ENCODE measurements at places on chromosomes 1 and 21.

DNA sequence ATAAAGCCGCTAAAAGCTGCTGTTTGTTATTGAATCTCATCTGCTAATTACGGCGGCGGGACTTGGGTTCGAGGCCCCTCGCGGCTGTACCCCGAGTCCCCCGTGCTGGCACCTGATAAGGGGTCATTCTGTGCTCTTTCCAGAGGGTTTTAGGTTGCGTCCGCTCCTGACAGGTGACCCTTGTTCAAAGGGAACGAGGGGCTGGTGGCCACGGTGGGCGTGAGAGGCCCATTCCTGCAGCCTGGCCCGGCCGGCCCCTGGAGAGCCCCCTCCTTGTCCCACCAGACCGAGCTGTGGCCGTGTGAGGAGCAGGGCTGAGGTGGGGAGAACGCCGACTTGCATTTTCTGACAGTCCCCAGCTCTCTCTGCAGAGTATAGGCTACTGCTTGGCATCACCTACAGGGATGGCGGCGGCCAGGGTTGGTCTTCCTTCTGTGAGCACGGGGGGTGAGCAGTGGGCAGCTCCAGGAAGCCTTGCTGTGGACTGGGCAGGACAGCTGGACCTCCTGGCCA, 12.2 kb downstream of the PRDM16 start:
- no peak for DNase-seq

DNA sequence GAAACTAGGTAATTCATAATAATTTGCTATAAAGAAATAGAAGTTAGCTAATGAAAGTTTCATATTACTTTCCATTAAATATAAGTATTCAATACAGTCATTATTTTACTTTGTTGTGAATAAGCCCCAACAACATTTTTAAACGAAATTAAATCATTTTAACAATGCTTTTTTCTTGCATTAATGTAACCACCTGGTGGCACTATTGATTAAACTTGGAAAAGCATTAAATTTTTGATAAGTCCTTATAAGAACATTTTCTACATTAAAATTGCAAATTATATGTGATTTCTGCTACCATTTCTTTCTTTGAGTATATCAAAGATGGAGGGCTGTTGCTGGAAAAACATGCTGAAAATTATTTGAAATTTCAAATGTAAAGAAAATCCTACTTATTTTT, 918.8 kb upstream of the TMPRSS15 start:
- DNase-seq, result peak; percentile 7

DNA sequence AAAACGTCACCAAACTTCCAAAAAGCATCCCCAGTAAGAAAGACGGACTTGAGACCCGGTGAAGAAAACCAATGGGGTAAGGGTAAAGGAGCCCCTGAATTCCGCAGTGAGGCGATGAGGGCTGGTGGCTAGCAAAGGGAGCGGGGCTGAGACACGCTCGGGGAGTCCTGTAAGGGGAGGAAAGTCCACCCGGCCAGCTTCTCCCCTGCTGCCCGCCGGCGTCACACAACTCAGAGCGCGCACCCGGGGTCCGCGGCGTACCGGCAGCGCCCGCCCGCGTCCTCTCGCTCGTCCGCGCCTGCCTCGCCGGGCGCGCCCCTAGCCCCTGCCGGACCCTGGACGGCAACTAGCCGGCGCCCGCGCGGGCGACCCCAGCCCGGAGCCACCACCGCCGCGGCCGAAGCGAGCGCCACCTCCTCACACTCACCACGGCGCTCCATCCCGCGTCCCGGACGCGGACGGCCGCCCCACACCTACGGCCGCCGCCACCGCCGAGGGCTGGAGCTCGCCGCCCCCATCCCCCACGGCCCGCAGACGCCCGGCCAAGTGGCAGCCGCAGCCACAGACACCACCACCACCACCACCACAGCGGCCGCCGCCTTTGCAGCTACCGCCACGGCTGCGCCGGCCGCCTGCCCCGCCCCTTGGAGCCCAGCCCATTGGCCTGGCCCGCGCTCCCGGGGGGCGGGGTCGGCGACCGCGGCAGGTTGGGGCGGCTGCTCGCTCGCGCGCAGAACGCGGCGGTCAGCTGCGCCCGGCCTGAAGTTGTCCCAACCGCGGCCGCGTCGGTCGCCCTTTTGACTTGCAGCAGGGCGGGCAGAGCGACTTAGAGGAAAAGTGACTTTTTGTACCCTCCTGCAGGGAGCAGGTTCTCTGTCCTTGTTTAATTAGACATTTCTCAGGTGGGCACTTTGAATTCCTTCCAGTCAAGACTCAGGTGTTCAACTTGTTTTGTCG, 10.0 kb upstream of the ARHGAP29 start:
- DNase-seq, result no peak

DNA sequence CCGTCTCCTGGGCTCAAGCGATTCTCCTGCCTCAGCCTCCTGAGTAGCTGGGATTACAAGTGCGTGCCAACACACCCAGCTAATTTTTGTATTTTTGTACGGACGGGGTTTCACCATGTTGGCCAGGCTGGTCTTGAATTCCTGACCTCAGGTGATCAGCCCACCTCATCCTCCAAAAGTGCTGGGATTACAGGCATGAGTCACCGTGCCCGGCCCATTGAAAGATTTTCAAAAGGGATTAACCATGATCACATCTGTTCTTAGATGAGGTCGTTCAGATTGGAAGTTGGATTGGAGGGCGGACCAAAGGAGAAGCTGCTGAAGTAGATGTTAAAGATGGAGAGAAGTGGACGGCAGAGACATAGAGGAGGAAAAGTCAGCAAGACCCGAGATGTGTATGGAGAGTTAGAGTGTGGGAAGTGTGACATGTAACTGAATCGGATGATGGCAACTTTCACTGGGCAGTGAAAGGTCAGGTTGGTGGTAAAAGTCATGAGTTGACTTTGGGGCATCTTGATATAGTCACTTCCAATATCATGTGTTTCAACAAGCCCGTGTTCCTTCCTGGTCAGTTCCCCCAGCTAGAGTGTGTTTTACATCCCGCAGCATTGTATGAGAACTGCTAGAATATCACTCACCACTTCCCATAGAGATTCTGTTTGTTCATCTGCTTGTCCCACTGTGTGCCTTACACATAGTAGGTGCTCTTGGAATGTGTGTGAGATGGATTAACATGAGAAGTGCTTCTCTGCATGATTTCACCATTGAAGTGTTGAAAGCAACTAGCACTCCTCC, 54.4 kb upstream of the TINAGL1 start:
- no peak for DNase-seq

GRCh38 chr21:42593007-42593814, 60.2 kb upstream of the PDE9A start:
- DNase-seq, result peak; percentile 5

GRCh38 chr1:218297867-218298266, 12.8 kb downstream of the RRP15 start:
- DNase-seq, result no peak

DNA sequence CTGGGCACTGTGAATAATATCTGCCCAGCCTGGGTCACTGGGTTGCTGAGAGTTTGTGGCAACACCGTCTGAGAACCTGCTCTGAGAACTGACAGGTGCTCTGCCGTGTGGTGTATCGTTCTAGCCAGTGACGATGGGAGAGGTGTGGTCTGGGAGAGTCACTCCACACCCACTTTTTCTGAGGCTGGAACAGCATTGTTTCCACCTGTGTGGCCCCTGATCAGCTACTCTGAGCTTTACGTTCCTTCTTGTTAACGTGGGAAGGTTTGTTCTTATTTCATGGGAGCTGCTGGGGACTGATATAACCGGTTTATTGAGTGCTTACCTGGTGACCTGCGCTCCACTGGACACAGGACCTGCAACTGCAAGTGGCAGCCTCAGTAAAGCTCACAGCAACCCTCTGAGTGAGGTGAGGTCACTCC, 34.8 kb upstream of the TENT5C start:
- no peak for DNase-seq

- DNase-seq, result no peak
Observed at GRCh38 chr21:20592463-20592862, 405.7 kb upstream of the NCAM2 start.

GRCh38 chr1:64122588-64122987, 80.8 kb upstream of the UBE2U start:
- DNase-seq, result no peak

DNA sequence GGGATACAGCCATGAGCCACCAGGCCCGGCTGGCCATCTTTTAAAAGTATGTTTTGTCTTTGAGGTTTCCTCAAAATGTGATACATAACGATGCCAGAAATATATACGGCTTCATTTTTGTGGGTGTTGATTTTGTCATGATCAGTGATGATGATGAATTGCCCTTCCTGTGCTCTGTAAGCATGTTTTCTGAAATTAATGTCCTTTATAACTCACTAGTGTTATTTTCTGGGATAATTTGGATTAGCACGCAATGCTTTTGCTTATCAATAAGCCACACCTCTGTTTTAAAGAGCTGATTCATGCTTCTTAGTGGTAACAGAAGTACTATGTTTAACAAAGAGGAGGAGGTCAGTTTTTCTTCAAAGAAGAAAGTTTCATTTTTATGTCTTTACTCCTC, 25.6 kb downstream of the PHACTR4 start:
- no peak for DNase-seq

DNA sequence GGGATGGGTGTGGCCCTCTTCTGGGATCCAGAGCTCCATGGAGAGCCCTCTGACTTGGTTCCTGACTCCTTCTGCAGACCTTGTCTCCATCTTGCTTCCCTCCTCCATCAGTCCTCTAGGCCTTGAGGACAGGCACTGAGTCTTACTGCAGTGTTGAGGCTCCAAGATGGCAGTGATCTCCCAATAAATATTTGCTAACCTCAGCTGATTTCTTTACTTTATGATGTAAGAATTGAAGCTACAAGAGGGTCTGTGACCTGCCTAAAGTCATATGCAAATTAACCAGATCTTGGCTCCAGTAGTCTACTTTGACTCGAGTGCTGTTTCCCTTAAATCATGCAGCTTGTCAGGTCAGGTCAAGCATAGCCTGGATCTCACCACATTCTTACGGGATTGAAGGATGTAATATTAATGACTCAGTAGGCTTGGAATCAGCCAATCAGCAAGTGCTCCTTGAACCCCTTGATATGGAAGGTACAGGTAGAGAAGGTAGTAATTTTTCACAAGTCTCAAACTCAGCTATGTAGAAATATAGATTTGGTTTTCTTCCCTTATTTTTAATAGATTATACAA, 93.0 kb downstream of the CLIC6 start:
- DNase-seq, result no peak

DNA sequence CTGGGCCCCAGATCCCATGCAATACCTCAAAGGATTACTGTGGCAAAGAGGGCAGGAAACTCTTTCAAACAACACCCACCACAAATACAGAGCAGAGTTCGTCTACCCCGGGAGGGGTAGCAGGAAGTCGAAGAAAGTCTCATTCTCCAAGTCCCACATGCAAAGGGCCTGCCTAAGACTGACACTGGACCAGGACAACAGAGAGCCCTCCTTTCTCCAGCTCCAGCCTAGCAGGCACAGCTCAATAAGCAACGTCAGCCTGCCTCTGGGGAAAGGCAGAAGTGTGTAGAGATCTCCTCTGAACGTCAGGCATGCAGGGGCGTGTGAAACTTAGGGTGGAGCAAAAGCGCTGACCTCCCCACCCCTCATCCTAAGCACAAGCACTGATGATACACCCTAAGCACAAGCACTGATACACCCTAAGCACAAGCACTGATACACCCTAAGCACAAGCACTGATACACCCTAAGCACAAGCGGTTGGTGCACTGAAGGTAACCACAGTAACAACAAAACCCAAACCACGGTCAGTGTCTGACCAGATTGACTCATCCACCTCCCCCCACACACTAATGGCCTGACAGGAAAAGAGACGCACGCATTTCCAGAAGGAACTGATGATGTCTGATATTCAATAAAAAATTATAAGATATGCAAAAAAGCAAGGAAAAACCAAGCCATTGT, 1.3 kb downstream of the KRTAP12-3 start:
- DNase-seq, result no peak

DNA sequence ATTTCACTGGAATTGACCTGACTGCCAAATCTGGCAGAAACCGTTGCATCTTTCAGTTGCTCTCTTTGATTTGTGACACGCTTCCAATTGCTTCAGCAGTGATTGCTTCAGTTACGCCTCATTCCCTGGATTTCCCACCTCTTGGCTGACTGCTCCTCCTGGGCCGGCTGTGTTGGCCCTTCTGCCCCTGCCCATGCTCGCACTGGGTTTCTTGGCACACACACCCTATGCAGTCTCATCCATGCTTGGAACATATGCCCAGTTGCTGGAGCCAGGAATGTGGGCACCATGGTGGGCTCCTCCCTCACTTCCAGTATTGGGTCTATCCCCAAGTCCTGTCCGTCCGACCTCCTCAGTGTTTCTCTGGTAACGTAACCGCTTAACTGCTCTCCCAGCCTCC, 2.2 kb upstream of the ZBTB21 start:
- DNase-seq, result no peak

DNA sequence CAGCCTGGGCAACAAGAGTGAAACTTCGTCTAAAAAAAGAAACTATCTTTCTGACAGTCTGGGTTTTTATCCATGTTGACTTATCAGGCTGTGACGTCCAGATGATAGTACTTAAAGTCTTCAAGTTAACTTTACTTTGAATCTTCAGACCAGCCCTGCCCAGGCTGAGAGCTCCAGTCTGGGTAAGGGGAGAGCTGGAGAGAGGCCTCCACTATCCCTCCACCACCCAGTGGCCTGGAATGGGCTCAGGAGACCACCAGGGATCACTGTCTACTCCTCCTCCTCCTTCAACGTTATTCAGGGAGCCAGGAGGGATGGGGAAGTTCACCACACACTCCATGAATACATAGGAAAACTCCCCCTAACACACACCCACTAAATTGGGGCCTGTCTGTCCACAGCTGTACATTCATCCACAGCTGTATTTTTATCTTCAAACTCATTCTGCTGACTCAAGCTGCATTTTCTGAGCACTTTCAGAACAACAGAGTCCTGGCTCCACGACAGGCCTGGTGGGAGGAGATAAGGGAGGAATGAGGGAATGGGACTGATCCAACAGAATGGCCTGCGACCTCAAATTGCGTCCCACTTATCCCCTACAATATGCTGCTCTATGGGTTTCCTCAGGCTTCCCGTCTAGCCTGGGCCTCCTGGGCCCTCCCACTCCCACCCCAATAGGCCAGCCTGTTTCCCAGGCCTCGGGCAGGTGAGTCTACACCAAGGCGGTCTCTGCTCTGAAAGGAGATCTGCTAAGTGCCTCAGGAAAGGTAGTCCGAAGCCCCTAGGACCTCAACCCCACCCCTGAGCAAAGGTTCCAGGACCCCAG, 1.8 kb downstream of the SLC45A3 start:
- no peak for DNase-seq

GRCh38 chr21:35222541-35222941, 173.4 kb upstream of the RUNX1 start:
- no peak for DNase-seq

DNA sequence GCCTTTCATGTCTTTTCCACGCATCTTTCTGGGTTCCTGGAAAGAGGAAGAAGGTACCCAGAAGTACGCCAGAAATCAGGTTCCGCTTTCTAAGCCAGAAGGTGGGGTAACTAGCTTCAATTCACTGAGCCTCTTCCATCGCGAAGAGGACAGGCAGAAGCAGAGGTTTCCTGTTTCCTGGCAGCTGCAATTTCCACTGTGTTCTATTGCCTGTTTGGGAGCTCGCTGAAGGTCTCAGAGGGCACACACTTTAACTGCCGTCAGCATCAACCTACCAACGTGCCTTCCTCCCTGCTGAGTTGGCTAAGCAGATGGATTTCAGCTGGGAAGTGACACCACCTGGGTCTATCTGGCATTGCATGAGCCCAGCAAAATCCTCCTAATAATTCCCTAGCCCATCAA, 10.0 kb downstream of the NCF2 start:
- no peak for DNase-seq
